ENCODE measurements at places on chromosomes 7 and 10. TPM values are rescaled to one million over a fixed set of nuclear protein-coding genes. Genes with fewer than 3 reads are reported as not detected.

Gene CCDC146
- 2.5 TPM for total RNA-seq

Gene SGMS1
- total RNA-seq = 51.3 TPM

Gene MAGI2
- total RNA-seq = 3.3 TPM

Gene HKDC1
- total RNA-seq = 0.38 TPM

Gene NKX2-3
- total RNA-seq = not detected

Gene FERD3L
- not detected for total RNA-seq

Gene MET
- total RNA-seq = 67.1 TPM

Gene CPN1
- total RNA-seq = not detected

Gene NODAL
- not detected for total RNA-seq

Gene SLC29A3
- total RNA-seq = 1.7 TPM

Gene EIF5AL1
- total RNA-seq = 0.28 TPM

Gene NCOA4
- 204 TPM for total RNA-seq

Gene NEUROG3
- not detected for total RNA-seq

Gene CALHM2
- total RNA-seq = 15.0 TPM

Gene PPP1R17
- total RNA-seq = not detected

Gene DDIT4
- total RNA-seq = 1,067 TPM
